ENCODE measurements at places on chromosomes 1 and 21.

GRCh38 chr21:16572032-16572431 lies 842.2 kb downstream of the USP25 start:
- no peak for DNase-seq

- DNase-seq = no peak
Observed at GRCh38 chr1:183075861-183076260, 52.6 kb downstream of the LAMC1 start.

DNA sequence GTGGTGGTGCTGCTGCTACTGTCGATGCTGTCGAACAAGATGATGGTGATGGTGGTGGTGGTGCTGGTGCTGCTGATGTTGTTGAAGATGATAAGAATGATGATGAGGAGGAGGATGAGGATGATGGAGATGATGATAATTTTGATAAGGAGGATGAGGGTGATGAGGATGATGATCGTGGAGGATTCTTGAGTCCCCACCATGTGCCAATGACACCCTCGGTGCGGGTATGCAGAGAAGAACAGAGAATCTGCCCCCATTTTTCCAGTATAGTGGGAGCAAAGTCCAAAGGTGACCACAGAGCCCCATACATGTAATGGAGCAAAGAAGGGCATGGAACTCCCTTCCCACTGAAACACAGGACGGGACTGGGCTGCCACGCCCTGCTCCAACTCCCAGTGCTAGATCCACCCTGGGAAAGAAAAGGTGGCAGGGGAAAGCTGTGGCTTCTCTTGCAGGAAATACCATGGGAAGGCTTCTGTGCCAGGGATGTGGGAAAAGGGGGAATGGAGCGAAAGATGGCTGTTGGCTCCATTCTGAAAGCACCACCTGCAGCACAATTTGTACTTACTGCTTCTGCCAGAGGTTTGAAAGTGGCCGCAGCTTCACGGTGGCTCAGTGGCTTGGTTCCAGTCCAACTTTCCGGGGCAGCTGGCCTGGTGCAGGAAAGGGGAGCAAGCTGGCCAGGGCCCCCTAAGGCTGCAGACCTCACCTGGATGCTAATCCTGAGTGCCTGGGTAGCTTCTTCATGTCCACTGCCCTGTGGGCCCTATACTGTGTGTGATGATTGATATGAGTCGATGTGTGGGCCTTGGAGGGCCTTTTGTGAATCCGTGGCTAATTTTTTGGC lies 387.2 kb upstream of the VAMP3 start:
- no peak for DNase-seq

DNA sequence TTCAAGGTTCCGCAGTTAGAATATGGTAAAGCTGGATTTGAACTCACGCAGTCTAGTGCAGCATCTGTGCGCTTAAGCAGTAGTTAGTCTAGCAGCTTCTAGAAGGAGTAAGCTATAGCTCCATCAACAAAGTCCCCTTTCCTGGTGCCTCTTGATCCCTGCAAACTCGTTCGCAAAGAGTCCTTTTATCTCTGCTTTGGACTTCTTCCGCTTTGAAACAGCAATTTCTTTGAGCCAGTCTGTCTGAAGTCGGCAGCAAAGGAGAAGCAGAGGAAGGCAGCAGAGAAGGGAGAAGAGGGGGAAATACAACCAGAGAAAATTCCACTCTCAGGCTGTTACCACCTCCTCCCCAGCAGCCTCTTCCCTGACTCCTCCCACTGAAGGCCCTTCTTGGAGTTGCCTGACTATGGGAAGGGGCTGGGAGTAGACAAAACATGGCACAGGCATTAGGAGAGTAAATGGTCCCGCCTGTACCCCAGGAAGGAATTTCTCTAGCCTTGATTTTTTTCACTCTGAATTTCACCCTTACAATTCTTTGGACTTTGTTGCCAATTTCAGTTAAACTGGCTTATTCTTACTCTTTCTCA lies 25.9 kb downstream of the HSD3B2 start:
- DNase-seq = no peak

GRCh38 chr1:195866091-195866780 lies 742.0 kb downstream of the KCNT2 start:
- no peak for DNase-seq

DNA sequence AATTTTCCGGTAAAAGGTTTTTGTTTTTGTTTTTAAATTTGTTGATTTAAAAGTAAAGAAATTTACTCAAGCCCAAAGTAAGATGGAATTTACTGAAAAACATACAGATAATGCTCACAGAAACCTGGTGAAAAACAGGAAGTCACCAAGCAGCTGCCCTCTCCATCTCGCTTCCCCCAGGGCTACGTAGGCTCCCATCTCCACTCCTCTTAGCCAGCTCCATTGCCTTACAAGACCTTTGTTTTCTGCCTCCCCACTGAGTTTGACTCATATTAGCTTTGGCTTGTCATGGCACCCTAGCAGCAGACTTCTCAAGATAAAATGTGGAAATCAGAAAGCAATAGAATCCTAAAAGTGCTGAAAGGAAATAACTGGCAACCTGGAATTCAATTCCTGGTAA lies 57.9 kb downstream of the PHTF1 start:
- no peak for DNase-seq

DNA sequence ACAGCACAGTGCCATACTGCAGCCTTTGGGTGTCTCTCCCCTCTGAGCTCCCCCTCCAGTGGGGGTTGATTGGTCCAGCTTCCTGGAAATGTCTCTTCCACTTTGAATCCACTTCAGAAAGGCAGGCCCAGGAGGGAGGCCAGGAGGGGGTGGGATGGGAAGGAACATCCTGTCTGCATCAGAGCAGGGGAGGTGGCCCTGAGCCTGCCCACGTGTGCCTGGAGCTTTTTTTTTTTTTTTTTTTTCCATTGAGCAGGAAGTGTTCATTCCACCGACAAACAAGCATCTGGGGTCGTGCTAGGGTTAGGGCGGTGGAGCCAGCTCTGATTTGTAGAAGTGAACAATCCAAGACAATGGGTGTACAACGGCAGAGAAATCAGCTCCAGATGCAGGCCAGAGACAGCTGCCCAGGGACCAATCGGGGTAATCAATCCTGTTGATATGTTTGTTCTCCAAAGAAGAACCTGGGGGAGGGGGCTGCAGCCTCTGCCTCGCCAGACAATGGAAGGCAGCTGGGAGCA lies 93.3 kb downstream of the SSBP3 start:
- no peak for DNase-seq

GRCh38 chr1:38523568-38523939 lies 336.0 kb downstream of the RRAGC start:
- no peak for DNase-seq

- DNase-seq = no peak
Observed at GRCh38 chr1:187999973-188000372, 1171.2 kb downstream of the PLA2G4A start.

- DNase-seq = no peak
Observed at GRCh38 chr21:29248124-29248523, 50.6 kb upstream of the BACH1 start.

- no peak for DNase-seq
Observed at GRCh38 chr1:8222789-8223188, 95.1 kb upstream of the SLC45A1 start.

DNA sequence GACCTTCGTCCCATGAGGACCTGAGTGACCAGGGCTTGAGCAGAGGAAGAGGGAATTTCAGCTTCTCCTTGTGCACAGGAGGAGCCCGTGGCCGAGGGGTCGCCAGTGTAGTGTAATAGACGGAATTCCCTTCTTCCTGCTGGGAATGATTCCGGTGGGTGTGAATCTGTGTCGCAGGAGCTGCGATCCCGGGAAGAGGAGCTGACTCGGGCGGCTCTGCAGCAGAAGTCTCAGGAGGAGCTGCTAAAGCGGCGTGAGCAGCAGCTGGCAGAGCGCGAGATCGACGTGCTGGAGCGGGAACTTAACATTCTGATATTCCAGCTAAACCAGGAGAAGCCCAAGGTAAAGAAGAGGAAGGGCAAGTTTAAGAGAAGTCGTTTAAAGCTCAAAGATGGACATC lies 34.4 kb downstream of the MAP3K21 start:
- DNase-seq = no peak

GRCh38 chr1:53946252-53947171 lies at the start of gene LRRC42:
Gene LRRC42, plus strand, starts transcription at chr1:53946350. Its CDS starts 5,650 bp downstream, at chr1:53952000.
- no peak for DNase-seq

DNA sequence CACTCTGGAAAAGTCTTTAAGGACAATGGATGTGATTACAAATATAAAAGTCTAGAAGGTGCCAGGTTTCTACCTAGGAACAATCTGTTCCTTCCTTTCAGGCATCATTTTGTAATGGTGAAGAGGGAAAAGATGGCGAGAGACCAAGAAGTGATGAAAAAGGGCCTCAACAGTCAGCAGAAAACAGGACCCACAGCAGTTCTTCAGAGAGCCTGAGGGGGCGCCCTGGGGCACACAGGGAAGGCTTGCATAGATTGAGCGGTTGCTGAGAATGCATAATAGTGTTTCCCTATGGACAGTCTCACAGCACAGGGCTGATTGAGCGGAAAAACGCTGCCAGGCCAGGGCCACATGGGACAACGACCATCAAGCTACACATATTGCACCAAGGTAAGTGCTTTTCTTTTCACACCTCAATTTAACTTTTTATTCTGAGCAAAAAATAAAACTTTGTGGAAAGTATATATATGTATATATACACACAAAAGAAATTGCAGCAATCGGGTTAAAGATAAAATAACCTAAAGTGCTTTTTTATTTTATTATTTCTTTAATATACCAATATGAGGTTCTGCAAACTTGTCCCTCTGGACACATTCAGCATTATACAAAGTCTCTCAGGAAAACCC lies 3.1 kb upstream of the YRDC start:
- DNase-seq = peak; percentile 33

DNA sequence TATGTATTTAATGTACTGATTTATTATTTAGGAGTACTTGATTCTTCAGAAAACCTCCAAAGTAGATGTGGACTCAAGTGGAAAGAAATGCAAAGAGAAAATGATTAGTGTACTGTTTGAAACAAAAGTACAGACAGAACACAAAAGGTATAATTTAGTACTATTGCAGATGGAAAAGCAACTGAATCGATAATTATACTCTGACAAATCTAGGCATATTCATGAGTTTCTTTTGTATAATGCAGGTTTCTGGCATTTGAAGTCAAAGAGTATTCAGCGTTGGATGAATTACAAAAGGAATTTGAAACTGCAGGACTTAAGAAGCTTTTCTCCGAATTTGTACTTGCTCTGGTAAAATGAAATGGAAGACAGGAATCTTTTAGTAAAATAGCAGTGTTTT lies 12.5 kb downstream of the RWDD3 start:
- no peak for DNase-seq

GRCh38 chr21:44089001-44089911 lies 17.9 kb upstream of the PWP2 start:
- DNase-seq = no peak

DNA sequence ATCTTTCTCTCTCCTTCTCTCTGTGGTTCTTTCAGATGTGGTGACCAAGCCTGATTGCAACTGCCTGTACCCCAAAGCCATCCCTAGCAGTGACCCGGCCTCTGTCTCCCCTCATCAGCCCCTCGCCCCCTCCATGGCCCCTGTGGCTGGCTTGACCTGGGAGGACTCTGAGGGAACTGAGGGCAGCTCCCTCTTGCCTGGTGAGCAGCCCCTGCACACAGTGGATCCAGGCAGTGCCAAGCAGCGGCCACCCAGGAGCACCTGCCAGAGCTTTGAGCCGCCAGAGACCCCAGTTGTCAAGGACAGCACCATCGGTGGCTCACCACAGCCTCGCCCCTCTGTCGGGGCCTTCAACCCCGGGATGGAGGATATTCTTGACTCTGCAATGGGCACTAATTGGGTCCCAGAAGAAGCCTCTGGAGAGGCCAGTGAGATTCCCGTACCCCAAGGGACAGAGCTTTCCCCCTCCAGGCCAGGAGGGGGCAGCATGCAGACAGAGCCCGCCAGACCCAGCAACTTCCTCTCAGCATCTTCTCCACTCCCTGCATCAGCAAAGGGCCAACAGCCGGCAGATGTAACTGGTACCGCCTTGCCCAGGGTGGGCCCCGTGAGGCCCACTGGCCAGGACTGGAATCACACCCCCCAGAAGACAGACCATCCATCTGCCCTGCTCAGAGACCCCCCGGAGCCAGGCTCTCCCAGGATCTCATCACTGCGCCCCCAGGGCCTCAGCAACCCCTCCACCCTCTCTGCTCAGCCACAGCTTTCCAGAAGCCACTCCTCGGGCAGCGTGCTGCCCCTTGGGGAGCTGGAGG lies 12.7 kb downstream of the CSF1 start:
- no peak for DNase-seq

GRCh38 chr1:18178111-18178510 lies 70.5 kb downstream of the IGSF21 start:
- no peak for DNase-seq

Measured in activated CD8-positive, alpha-beta memory T cell treated with anti-CD3 and anti-CD28 coated beads for 4 hours (primary cell).